Activated CD4-positive, alpha-beta memory T cell treated with anti-CD3 and anti-CD28 coated beads for 36 hours (primary cell): ENCODE measurements at places on chromosomes 5 and 9. TPM values are rescaled to one million over a fixed set of nuclear protein-coding genes. Genes with fewer than 3 reads are reported as not detected.
A peak's percentile ranks its signal among the peaks of the same experiment; 100 is the strongest.

- H3K27me3 ChIP-seq = peaks cover 9% of the 10 kb centered on the region
- H3K36me3 ChIP-seq = peaks cover 2% of the 10 kb centered on the region
- H3K27ac ChIP-seq = no peak overlapping the region
- peaks cover 10% of the 10 kb centered on the region for H3K4me1 ChIP-seq
- H3K4me3 ChIP-seq = no peak overlapping the region
Measured at GRCh38 chr5:82882316-82882715, 194.9 kb downstream of the TMEM167A start.

DNA sequence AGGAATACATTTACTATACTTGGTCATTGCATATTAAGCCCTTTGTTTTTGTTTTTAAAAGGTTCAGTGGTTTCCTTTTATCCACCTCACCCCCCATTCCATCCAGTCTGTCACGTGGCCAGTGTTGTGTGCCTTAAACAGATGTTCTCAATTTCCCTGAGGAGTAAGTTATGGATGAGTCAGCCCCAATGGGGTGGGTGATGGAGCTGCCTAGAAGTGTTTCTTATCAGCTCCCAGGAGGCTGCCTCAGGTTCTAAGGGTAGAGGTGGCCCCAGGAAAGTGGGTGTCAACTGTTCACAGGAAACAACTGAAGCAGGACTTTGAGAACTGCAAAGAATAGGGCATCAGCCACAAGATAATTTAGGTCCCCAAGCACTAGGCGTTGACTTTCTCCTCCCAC, 41.1 kb downstream of the ACTBL2 start:
- DNase-seq = no peak
- no peaks in the 10 kb centered on the region for H3K36me3 ChIP-seq
- H3K4me1 ChIP-seq = no peaks in the 10 kb centered on the region
- no peak overlapping the region for H3K4me3 ChIP-seq
- H3K27me3 ChIP-seq = peaks cover 7% of the 10 kb centered on the region

PFN3 gene
- not detected for total RNA-seq

- H3K4me1 ChIP-seq = peaks cover 31% of the 10 kb centered on the region
- H3K36me3 ChIP-seq = peaks cover 3% of the 10 kb centered on the region
- no peak for DNase-seq
- no peak overlapping the region for H3K4me3 ChIP-seq
Measured at GRCh38 chr5:180067986-180068385, 3.6 kb downstream of the RNF130 start.

DNA sequence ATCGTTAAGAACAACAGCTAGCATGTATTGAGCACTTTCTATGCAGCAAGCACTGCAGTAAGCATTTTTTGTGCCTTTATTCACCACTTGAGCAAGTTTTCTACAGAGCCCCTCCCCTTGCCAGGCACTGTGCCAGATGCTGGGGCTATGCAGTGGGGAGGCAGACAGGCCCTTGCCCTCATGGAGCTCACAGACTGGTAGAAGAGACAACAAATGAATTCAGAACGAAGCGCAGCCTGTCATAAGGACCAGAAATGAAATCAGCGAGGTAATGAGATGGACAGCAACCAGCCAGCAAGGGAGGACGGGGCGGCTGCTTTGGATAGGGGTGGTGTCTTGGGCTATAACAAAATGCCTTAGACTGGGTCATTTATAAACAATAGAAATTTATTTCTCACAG, 68.8 kb downstream of the C9orf50 start:
- peaks cover 21% of the 10 kb centered on the region for H3K27me3 ChIP-seq
- no peak overlapping the region for H3K4me3 ChIP-seq
- H3K36me3 ChIP-seq = no peaks in the 10 kb centered on the region
- peaks cover 8% of the 10 kb centered on the region for H3K4me1 ChIP-seq
- H3K27ac ChIP-seq = no peak overlapping the region
- DNase-seq = no peak

DNA sequence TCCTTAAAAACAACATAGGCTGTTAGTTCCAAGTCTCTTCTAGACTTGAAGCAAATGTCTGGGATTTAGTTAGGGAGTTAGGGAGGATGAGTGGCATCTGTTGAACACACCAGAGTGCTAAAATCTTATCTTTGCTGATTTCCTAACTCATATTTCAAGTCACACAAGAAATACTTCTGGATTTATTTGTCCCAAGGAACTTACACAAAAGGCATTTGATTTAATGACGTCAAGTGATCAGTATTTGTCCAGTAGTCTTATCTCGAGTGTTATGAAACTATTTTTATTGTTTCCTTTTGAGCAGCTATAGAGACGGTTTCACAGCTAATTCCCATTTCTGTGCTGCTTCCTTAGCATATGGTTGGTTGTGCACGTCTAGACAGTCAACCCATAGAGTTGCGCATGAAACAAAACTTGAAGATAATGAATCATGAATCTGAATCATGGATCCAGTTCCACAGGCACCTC, 140.5 kb upstream of the TUT7 start:
- H3K36me3 ChIP-seq = no peaks in the 10 kb centered on the region
- no peak overlapping the region for H3K27ac ChIP-seq
- H3K4me1 ChIP-seq = no peaks in the 10 kb centered on the region
- no peak overlapping the region for H3K4me3 ChIP-seq
- peaks cover 5% of the 10 kb centered on the region for H3K27me3 ChIP-seq

- no peak overlapping the region for H3K4me3 ChIP-seq
- no peaks in the 10 kb centered on the region for H3K36me3 ChIP-seq
- no peaks in the 10 kb centered on the region for H3K27me3 ChIP-seq
- H3K4me1 ChIP-seq = no peaks in the 10 kb centered on the region
- no peak for DNase-seq
- H3K27ac ChIP-seq = no peak overlapping the region
Measured at GRCh38 chr9:119273325-119273904, 95.8 kb downstream of the BRINP1 start.

GRCh38 chr9:133122935-133123611, 2.0 kb upstream of the RALGDS start:
- peaks cover 3% of the 10 kb centered on the region for H3K36me3 ChIP-seq
- no peaks in the 10 kb centered on the region for H3K27me3 ChIP-seq
- DNase-seq = no peak
- peak overlapping the region; percentile 85 for H3K27ac ChIP-seq
- no peak overlapping the region for H3K4me3 ChIP-seq

MVB12B gene
- total RNA-seq = 1.1 TPM

DNA sequence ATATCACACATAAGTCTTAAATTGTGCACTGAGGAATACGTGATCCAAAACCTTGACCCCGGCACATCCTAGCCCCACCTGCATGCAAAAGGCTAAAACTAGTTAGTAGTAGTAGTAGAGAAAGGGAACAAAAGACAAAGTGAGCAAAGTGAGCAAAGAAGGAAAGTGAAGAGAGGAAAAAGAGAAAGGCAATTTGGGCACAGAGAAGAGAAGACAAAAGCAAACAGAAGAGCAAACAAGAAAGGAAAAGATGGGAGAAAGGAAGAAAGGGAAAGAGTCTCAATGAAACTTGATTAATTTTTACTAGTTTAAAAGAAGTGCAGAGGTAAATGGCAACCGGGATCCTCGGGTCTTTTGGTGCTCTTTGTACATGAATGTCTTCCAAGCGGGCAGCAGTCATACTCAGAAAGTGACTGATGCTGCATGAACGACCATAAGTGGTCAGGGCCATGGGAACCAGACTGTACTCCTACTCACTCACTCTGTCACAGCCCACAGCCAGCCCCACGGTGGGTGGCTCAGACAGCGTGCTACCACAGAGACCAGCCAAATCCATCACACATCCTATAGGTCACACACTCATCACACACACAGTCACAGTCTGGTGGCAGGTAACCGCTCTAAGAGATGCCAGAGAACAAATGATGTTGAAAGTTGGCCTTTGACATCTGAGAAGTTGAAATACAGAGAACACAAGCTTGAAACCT, 203.9 kb downstream of the FBN2 start:
- no peaks in the 10 kb centered on the region for H3K4me1 ChIP-seq
- H3K36me3 ChIP-seq = no peaks in the 10 kb centered on the region
- H3K27me3 ChIP-seq = no peaks in the 10 kb centered on the region
- DNase-seq = no peak

BAAT gene
- not detected for total RNA-seq

GRCh38 chr5:156896546-156896945, 46.5 kb downstream of the PPP1R2B start:
- no peak overlapping the region for H3K4me3 ChIP-seq
- peaks cover 23% of the 10 kb centered on the region for H3K4me1 ChIP-seq
- H3K27me3 ChIP-seq = no peaks in the 10 kb centered on the region
- no peaks in the 10 kb centered on the region for H3K36me3 ChIP-seq
- no peak overlapping the region for H3K27ac ChIP-seq
- DNase-seq = no peak

CARTPT gene
- total RNA-seq = not detected

- no peak overlapping the region for H3K4me3 ChIP-seq
- no peak for DNase-seq
- H3K27ac ChIP-seq = no peak overlapping the region
- H3K4me1 ChIP-seq = no peaks in the 10 kb centered on the region
- H3K27me3 ChIP-seq = no peaks in the 10 kb centered on the region
- H3K36me3 ChIP-seq = no peaks in the 10 kb centered on the region
Measured at GRCh38 chr5:57041570-57041969, 89.6 kb upstream of the MIER3 start.

GRCh38 chr9:127853312-127854183, 910 bp downstream of the ENG start:
- peak overlapping the region; percentile 84 for H3K4me3 ChIP-seq
- peaks cover 18% of the 10 kb centered on the region for H3K36me3 ChIP-seq
- DNase-seq = no peak
- peak overlapping the region; percentile 79 for H3K27ac ChIP-seq

FSTL4 gene
- 0.36 TPM for total RNA-seq

DNA sequence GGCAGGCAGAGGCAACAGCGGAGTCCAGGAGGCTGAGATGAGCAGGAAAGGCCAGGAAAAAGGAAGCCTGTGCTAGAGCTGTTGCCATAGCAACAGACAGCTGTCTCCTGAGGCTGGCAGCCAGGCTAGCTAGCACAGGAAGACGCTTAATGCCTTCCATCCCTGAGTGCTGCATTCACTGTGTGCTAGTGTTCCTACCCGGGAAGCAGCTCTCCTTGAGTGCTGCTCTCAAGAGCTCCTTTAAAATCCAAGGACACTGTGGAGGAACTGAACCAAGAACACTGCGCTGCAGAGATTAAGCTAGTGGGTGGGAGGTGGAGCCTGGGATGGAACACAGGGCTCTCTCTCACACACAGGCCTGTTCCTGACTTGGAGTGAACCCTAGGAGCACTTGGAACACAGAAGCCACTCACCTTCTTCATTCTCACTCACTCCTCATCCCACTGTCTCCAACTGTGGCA, 53.5 kb upstream of the IL7R start:
- H3K36me3 ChIP-seq = peaks cover 12% of the 10 kb centered on the region
- H3K27me3 ChIP-seq = no peaks in the 10 kb centered on the region
- no peak overlapping the region for H3K4me3 ChIP-seq
- peak overlapping the region; percentile 69 for H3K27ac ChIP-seq

GRCh38 chr9:76453785-76454184, 5.2 kb upstream of the GCNT1 start:
- peaks cover 7% of the 10 kb centered on the region for H3K4me1 ChIP-seq
- no peak for DNase-seq
- no peak overlapping the region for H3K4me3 ChIP-seq

GRCh38 chr5:141709699-141710267, 27.8 kb upstream of the ARAP3 start:
- H3K36me3 ChIP-seq = no peaks in the 10 kb centered on the region
- H3K4me3 ChIP-seq = no peak overlapping the region
- no peaks in the 10 kb centered on the region for H3K4me1 ChIP-seq
- H3K27ac ChIP-seq = no peak overlapping the region

DNA sequence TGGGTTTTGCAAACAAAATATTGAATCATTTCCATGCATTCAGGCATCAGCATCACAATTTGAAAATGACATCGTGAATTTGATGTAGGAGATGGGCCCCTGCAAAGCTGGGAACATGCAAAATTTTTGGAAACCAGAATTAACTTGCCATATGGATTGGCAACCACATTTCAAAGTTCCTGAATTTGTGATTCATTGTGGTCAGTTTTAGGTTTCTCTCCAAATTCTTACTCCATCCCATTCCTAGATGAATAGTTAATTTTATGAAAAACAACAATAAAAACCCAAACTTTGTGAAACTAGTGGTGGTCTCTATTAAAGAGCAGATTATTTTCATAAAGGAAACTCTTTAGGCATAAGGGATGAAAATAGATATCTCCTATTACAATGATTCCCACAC, 107.8 kb upstream of the SLIT3 start:
- H3K27ac ChIP-seq = no peak overlapping the region
- no peak for DNase-seq
- no peaks in the 10 kb centered on the region for H3K36me3 ChIP-seq
- no peak overlapping the region for H3K4me3 ChIP-seq

DNA sequence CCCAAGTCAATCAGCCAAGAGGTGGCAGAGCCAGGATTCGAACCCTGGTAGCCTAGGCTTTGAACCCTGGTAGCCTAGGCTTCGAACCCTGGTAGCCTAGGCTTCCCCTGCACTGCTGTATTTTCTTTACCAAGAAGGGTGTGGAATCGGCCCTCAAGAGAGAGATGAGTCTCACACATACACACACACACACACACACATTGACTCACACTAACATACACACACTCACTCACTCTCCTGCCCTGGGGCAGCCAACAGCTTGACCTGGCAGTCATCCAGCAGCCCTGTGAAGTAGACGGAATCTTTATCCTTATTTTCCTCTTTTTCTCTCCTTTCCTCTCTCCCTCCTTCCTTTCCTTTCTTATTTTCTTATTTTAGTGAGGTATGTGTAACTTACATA, 55.4 kb upstream of the RPL26L1 start:
- no peak overlapping the region for H3K27ac ChIP-seq
- H3K4me3 ChIP-seq = no peak overlapping the region
- H3K4me1 ChIP-seq = peaks cover 8% of the 10 kb centered on the region
- DNase-seq = no peak
- H3K36me3 ChIP-seq = peaks cover 4% of the 10 kb centered on the region

DNA sequence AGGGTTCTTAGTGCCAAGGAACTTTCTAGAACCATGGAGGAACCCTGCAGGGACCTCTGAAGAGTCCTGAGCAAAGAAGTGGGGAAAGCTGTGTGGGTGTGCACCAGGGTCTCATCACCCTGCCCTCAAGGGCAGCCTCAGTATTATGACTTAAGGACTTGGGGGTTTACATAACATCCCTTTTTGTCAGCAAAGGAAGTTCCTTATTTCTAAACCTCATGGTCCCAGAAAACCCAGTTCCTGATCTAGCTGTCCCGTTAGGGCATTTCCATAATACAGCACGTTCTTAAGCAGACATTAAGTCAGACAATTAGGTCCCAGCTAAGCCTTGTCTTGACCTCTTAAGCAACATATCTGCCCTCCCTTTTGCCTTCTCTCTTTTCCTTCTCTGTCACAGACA, 57.3 kb downstream of the DAPK1 start:
- H3K27me3 ChIP-seq = peaks cover 16% of the 10 kb centered on the region
- no peak overlapping the region for H3K4me3 ChIP-seq
- DNase-seq = no peak
- no peaks in the 10 kb centered on the region for H3K36me3 ChIP-seq
- H3K4me1 ChIP-seq = no peaks in the 10 kb centered on the region

GRCh38 chr5:94028001-94028400, 286.6 kb upstream of the POU5F2 start:
- H3K27ac ChIP-seq = no peak overlapping the region
- H3K4me1 ChIP-seq = no peaks in the 10 kb centered on the region
- H3K36me3 ChIP-seq = peaks cover 57% of the 10 kb centered on the region
- no peaks in the 10 kb centered on the region for H3K27me3 ChIP-seq
